GM04503 (cell line): ENCODE measurements at places on chromosomes 3 and 15.

GRCh38 chr15:85408270-85408746 lies 27.9 kb downstream of the AKAP13 start:
- DNase-seq, result no peak

- DNase-seq, result no peak
Measured at GRCh38 chr15:85555875-85556617, 175.6 kb downstream of the AKAP13 start.

GRCh38 chr15:47961401-47962090 lies 159.2 kb upstream of the SLC24A5 start:
- no peak for DNase-seq

- DNase-seq, result no peak
Measured at GRCh38 chr3:46019707-46020106, 7.6 kb downstream of the XCR1 start.

GRCh38 chr3:21020681-21021080 lies 730.3 kb downstream of the ZNF385D start:
- no peak for DNase-seq

DNA sequence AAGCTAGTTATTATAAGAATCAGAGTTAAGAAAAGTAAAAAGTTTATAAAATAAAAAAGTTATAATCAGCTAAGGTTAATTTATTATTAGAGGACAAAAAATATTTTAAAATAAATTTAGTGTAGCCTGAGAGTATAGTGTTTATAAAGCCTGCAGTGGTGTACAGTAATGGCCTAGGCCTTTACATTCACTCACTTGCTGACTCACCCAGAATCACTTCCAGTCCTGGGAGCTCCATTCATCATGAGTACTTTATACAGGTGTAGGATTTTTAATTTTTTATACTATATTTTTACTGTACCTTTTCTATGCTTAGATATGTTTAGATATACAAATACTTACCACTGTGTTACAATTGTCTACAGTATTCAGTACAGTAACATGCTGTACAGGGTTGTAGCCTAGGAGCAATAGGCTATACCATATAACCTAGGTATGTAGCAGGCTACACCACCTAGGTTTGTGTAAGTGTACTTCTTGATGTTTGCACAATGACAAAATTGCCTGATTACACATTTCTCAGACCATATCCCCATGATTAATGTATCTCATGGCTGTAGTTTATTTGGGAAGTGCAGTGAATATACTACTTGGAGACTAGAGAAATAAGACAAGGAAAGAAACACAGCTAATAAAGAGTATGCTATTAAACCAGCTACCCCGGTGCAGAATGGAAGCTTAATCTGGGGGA lies 101.9 kb upstream of the GALNT15 start:
- DNase-seq, result no peak

DNA sequence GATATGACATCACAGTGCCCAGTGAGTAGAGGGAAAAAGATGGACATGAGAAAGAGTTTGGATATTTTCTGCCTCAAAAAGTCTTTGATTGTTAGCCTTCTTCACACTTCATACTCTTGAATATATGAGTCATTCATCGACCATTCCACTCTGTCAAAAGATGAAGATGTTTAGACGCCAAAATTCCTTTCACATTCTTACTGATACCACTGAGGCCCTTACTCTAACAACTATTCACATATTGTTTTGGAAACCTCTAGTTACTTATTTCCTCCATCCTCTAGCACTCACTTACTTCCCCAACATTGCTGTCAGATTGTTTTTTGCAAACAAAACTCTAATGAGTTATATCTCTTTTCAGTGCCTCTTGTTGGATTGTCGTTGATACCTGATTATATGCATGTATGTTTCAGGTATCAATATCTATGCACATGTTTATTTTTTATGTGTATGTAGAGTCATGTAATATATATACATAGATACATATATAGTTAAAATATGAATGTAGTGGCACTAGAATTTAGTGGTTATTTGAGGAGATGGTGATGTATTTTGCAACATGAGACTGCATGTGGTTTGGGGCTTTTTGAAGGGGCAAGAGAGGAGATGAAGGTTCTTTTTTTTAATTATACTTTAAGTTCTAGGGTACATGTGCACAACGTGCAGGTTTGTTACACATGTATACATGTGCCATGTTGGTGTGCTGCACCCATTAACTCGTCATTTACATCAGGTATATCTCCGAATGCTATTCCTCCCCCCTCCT lies 40.0 kb upstream of the OR5H6 start:
- DNase-seq, result no peak

GRCh38 chr3:123297627-123297899 lies 95.8 kb downstream of the SEC22A start:
- no peak for DNase-seq

DNA sequence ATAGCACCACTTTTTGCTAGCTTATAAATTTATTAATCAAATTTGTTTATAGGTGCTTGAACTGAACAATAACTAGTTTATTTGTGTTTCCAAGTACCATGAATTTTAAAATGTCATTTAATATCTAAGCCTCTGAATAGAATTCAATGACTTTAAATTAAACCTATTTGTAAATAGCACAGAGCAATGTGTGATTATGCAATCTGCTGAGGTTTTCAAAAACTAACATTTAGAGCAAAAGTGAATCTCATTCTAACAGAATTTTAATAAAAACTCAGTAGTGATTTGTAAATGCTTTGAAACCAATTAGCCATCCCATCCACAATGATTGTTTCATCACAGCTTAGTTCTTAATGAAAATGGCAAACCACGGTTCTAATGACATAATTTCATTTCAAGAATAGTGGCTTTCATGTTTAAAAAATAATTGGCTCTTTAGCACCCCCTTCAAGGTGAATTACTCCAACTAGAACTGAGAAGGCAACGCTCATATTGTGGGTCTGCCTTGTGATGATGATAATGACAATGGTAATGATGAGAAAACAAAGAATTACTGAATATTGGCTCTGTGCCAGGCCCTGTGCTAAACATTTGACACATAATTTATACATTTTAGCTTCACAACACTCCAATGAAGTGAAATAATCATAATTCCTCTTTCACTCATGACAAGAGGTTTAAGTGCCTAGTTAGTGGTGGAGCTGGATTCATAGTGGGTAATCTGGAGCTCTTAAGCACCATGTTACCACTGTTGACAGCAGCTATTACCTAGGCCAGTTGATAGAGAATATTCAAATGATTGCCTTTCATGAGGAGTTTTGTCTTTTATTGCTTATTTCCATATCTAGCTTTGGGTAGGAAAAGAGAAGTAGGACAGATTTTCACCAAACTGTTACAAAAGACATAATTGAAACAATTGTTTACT lies 145.7 kb downstream of the RBMS3 start:
- DNase-seq, result no peak

DNA sequence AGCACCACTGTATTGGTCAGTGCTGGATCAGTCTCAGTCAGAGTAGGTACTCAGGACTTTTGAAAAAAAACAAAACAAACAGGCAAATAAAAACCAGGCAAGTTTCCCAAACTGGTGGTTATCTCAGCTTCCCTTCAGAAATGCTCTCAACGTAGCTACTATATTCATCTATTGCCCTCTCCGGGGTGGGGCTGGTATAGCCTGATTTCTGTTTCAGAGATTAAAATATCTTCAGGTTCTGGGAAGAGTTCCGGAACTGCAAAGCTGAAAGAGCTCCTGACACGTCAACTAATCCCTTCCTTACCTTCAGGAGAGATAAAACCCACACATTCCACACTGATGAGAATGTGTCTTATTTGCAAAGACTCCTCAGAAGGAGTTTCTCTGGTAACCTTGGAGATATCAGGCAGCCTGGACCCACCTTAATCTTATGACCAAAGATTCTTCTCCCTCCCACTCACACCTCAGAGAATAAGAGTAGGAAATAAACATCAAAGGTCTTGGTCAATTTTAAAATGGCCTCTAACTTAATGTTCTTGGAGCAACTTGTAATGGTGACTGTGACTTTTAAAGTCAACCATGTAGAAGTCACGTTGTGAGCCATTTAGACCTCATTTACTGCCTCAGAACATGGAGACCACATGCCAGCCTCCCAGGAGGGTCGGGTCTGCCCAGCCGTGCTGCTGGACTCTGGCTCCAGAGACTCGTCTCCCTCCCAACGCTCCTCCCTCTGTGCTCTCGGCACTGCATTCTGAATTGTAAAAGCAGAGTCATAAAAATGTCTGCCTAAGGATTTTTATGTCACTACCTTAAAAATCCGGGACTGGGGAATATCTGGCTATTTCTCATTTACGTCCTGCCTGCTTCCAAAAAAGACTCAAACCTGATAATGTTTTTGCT lies 53.8 kb downstream of the CDCP1 start:
- peak; percentile 45 for DNase-seq

DNA sequence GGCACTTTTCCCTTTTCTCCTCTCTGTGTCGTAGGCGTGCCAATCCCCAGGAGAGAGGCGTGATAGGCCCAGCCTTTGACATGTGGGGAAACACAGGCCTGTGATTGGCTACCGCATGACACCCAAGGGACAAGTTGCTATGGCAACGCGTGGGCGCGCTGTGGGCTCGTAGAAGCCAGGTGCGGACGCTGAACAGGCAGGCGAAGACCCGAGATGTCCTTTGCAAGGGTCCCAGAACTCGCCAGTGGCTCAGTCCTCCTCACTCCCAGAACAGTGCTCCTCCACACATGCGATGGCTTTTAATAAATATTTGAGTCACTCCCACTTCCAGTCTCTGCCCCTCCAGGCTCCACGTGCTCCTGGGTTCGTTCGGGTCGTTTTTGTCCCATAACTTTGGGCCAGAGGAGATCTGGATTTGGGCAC lies 4.2 kb downstream of the SLC51B start:
- peak; percentile 64 for DNase-seq

DNA sequence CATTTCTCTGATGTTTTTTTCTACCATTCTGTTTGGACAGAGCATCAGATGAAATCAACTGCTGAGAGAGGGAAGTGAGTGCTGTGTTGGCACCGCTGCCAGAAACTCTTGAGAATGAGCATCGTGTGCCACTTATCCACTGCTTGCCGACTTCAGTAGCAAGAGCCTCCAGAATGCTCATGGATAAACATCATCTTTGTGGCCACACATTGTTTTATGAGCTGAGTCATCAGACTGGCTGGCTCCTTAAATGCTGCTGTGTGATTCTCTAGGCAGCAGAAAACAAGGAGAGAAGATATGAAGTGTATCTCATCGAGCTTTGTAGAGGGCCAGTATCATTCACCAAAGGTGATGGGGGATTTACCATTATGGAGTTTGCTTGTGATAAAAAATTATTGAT lies 3.4 kb upstream of the DOCK3 start:
- DNase-seq, result peak; percentile 92

DNA sequence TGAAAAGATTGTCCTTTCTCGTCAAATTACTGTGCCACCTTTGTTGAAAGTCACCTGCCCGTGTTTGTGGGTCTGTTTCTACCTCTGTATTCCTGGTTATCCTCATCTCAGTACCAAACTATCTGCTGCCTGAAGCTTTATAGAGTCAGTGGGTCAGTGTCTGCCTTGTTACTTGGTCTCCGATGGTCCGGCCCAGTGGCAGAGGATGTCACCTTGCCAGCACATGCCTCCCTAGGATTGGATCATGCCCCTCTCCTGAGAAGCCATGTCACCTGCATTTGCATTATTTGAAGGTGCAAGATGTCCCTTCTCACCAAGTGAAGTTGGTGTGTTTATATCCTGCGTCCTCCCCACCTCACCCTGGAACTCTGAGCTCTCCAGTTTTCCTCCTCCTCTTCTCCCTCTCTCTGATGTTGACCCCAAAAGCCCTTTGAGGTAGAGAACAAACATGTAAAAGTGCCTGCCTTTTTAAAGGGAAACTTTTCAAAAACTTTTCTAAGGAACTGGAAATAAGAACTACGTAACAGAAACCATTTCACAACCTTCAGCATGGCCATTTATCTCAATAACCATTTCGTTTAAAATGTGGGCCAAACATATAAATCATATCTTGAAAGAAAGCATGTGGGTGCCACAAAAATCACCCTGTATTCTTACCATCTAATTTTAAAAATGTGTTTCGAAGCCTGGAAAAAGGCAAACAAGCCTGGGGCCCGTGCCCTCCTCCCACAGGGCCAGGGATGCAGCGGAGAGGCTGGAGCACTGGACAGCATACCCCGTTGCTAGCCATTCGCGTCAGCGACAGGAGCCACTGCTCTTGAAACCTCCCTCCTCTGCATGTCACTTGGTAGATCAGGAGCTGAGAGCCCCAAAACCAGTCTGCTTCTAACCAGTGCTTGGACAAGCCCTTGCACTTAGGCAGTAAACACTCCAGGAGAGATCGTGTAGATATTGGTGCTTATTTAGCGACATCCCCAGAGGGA lies 102.1 kb downstream of the VGLL4 start:
- no peak for DNase-seq

GRCh38 chr3:180802837-180803236 lies 109.6 kb upstream of the FXR1 start:
- no peak for DNase-seq

DNA sequence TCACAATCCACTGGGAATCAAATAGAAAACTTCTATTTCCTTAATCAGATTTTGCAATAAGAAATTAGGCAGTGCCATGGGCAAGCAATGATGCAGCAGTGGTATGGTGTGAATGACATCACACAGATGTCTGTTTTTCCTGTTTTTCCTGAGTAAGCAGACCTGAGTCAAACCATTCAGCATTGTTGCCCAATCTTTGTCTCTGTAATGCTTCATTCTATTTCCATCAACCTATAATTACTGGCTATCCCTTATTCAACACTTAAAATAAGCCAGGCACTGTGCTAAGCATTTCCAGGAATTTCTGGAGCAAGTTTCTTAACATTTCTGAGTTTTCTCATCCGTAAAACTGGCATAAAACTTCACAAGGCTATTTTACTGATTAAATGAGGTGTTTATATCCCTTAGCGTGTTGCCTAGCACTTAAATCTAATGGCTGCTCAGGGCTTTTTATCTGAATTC lies 11.3 kb upstream of the OXSR1 start:
- DNase-seq, result peak; percentile 59

DNA sequence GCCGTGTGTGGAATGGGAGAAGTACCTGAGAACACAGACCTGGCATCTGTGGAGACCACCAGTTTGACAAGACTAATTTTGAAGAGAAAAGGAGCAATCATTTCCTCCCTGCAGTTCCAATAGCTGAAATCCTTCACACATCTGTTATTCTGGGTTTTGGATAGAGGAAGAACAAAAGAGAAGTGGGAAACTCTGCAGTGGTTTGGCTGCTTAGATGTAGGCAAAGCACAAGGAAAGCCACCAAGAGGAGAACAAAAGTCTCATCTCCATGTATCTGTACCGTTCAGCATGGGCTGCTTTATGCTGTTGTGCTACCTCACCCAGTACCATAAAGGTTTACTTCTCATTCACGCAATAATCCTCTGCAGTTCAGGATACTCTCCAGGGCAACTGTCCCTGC lies 153.1 kb upstream of the COL8A1 start:
- DNase-seq, result no peak

GRCh38 chr15:42175671-42176070 lies 19.2 kb upstream of the PLA2G4F start:
- no peak for DNase-seq

GRCh38 chr3:190855151-190855550 lies 7.3 kb downstream of the GMNC start:
- DNase-seq, result no peak

GRCh38 chr15:61857169-61857829 lies 202.9 kb downstream of the VPS13C start:
- no peak for DNase-seq

- DNase-seq, result no peak
Measured at GRCh38 chr3:193879864-193880242, 256.1 kb upstream of the HES1 start.

GRCh38 chr3:150464684-150465083 lies 56.6 kb downstream of the TSC22D2 start:
- no peak for DNase-seq
